ENCODE measurements at places on chromosomes 5 and 9. TPM values are rescaled to one million over a fixed set of nuclear protein-coding genes. Genes with fewer than 3 reads are reported as not detected.

The SLC36A3 gene
- polyA plus RNA-seq: not detected

The NADK2 gene
- 57.1 TPM for polyA plus RNA-seq

The KIF2A gene
- polyA plus RNA-seq: 78.1 TPM

The ADAMTSL2 gene
- polyA plus RNA-seq: 3.1 TPM

The RPL35 gene
- polyA plus RNA-seq: 1,072 TPM

The ADRB2 gene
- 0.23 TPM for polyA plus RNA-seq

The PCDHGA11 gene
- 4.3 TPM for polyA plus RNA-seq

The SPOCK1 gene
- 15.9 TPM for polyA plus RNA-seq

Measured in left renal pelvis (tissue), 4 donors.